ENCODE measurements at places on chromosomes 6 and 20. TPM values are rescaled to one million over a fixed set of nuclear protein-coding genes. Genes with fewer than 3 reads are reported as not detected.

- peaks cover 4% of the 10 kb centered on the region for H3K4me1 ChIP-seq
- H3K4me3 ChIP-seq: no peak overlapping the region
- no peak overlapping the region for H3K27ac ChIP-seq
- H3K27me3 ChIP-seq: no peaks in the 10 kb centered on the region
- H3K36me3 ChIP-seq: no peaks in the 10 kb centered on the region
These were observed 259.3 kb downstream of the TFAP2B start for GRCh38 chr6:51077821-51078518.

DNA sequence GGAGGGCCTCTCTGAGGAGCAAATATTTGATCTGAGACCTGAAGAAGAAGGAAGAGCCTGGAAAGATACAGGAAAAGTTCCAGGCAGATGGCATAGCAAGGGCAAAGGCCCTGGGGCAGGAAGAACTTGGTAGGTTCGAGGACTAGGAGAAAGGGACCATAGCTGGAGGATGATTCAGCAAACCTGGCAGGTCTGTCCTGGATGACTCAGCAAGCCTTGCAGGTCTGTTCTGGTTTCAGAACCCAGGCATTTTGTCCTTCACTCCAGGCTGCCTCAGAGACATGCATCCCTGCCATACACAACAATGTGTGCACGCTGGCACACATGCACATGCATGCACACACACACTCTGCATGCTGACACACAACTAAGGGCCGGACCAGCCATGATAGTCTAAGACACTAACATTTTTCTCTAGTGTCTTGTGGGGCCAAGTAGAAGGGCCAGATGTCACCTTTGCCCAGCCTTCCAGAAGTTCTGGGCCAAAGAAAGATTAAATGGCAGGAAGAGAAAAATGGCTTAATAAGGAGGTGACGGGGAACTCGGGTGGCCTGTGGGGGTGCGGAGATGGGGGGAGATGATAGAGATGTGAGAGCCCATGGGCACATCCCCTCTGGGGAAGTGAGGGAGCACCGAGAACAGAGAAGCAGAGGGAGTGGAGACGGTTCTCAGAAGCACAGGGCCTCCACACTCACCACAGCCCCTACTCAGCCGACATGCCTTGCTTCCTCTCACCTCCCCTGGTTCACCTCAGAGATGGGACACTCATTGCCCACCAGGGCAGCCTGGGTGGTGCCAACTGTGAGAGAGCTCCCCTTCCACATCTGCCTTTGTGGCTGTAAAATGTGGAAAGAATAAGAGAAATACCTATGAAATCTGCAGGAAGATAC lies 15.4 kb upstream of the TRIB3 start:
- no peak overlapping the region for H3K4me3 ChIP-seq
- no peak for DNase-seq
- no peaks in the 10 kb centered on the region for H3K36me3 ChIP-seq
- H3K27ac ChIP-seq: no peak overlapping the region

- H3K4me1 ChIP-seq: no peaks in the 10 kb centered on the region
- no peak overlapping the region for H3K4me3 ChIP-seq
- H3K27me3 ChIP-seq: no peaks in the 10 kb centered on the region
- H3K27ac ChIP-seq: no peak overlapping the region
These were observed 67.2 kb downstream of the RPP40 start for GRCh38 chr6:4936681-4937041.

DNA sequence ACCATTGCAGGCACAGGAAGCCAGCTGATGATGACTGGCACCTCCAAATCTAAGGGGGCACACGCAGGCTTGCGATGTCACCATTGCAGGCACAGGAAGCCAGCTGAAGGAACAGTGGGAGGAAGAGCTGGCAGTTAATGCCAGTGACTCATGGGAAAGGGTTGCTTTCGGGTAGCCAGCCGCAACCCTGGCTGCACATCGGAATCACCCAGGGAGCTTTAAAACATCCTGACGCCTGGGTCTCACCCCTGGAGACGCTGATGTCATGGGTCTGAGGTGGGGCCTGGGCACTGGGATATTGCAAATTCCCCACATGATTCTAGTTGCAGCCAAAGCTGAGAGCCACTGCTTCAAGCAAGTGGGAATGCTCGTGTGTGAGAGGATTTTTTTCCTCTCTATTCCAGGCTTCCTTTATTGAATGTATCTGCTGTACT lies 16.1 kb upstream of the CCN6 start:
- peaks cover 10% of the 10 kb centered on the region for H3K27me3 ChIP-seq
- no peak overlapping the region for H3K27ac ChIP-seq
- no peak for DNase-seq
- no peak overlapping the region for H3K4me3 ChIP-seq

DNA sequence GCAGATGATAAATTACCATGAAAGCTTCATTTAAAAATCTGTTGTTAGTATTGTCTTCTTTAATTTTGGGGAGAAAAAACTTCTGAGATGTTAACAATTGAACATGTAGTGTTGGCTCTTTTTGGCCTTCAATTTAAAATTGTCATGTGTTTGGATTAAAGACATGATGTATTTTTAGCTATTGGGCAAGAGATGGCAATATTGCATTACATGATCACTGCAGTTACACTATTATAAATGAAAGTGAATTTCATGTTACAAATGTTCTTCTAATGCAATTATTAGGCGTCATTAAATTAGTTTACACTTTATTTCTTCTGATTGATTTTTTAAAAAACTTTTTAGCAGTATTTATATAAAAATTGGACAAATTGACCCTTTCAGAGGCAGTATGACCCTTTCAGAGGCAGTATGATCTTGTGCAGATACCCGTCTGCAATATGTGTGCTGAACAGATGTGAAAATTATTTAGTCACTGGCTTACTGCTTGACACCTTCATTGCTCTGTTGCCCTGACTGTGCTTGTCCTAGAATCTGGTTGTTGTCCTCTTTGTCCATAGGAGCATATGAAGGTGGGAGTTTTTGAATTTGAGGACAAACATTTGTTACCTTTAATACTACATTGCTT lies 25.8 kb downstream of the CDKAL1 start:
- H3K27ac ChIP-seq: no peak overlapping the region
- H3K4me1 ChIP-seq: no peaks in the 10 kb centered on the region

GRCh38 chr6:31920811-31921210 lies 6.7 kb upstream of the C2 start:
- no peaks in the 10 kb centered on the region for H3K36me3 ChIP-seq
- no peak overlapping the region for H3K27ac ChIP-seq
- H3K4me1 ChIP-seq: no peaks in the 10 kb centered on the region
- H3K4me3 ChIP-seq: no peak overlapping the region

- H3K27ac ChIP-seq: peak overlapping the region; percentile 85
- H3K27me3 ChIP-seq: peaks cover 28% of the 10 kb centered on the region
- no peaks in the 10 kb centered on the region for H3K36me3 ChIP-seq
- DNase-seq: no peak
These were observed 3.1 kb downstream of the METTL24 start for GRCh38 chr6:110355022-110355421.

- no peak for DNase-seq
- H3K4me3 ChIP-seq: no peak overlapping the region
- H3K36me3 ChIP-seq: no peaks in the 10 kb centered on the region
- no peaks in the 10 kb centered on the region for H3K4me1 ChIP-seq
- H3K27me3 ChIP-seq: no peaks in the 10 kb centered on the region
These were observed 833.0 kb downstream of the KIF16B start for GRCh38 chr20:15740046-15740775.

- H3K36me3 ChIP-seq: no peaks in the 10 kb centered on the region
- no peaks in the 10 kb centered on the region for H3K27me3 ChIP-seq
- H3K4me1 ChIP-seq: no peaks in the 10 kb centered on the region
- no peak overlapping the region for H3K4me3 ChIP-seq
- no peak overlapping the region for H3K27ac ChIP-seq
These were observed 506.7 kb upstream of the MARCKS start for GRCh38 chr6:113350461-113350860.

DNA sequence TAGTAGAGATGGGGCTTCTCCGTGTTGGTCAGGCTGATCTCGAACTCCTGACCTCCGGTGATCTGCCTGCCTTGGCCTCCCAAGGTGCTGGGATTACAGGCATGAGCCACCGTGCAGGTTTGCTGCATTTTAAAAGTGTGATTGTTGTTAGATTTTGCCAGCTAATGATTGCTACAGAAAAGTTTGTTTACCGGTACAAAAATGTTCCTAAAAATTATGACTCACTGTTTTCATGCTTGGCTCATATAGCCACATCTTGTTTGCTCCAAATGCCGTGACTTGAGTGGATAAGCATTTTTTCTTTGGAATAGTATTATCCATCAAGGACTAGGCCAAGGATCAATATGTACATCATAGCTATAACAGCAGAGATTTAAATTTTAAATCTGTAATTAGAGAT lies 24.3 kb downstream of the LRRN4 start:
- H3K36me3 ChIP-seq: peaks cover 67% of the 10 kb centered on the region
- H3K4me1 ChIP-seq: peaks cover 3% of the 10 kb centered on the region
- H3K4me3 ChIP-seq: no peak overlapping the region
- DNase-seq: no peak
- H3K27me3 ChIP-seq: no peaks in the 10 kb centered on the region

DNA sequence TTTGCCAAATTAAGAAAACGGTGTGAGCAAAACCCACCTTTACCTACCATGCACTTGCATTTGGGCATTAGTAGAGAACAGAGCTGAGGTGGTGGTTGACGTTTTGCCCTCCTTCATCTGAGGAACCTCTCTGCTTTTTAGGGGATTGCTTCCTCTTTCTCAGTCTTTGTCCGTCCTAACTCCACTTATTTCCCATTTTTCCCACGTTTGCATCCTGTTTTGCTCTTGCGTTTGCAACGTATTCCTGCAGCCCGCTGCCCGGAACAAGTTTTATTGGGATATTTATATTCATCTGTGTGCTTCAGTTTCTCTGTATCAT lies 374 bp upstream of the SERINC1 start:
- peak overlapping the region; percentile 45 for H3K27ac ChIP-seq
- no peaks in the 10 kb centered on the region for H3K4me1 ChIP-seq
- no peaks in the 10 kb centered on the region for H3K27me3 ChIP-seq

- no peaks in the 10 kb centered on the region for H3K27me3 ChIP-seq
- H3K4me1 ChIP-seq: no peaks in the 10 kb centered on the region
- no peak overlapping the region for H3K27ac ChIP-seq
- no peak for DNase-seq
- no peaks in the 10 kb centered on the region for H3K36me3 ChIP-seq
- H3K4me3 ChIP-seq: no peak overlapping the region
These were observed 172.3 kb downstream of the EPM2A start for GRCh38 chr6:145562771-145563615.

- H3K27ac ChIP-seq: no peak overlapping the region
- no peak overlapping the region for H3K4me3 ChIP-seq
- H3K36me3 ChIP-seq: no peaks in the 10 kb centered on the region
These were observed 54.8 kb downstream of the ADAT2 start for GRCh38 chr6:143395699-143396098.

RNF146 gene
- total RNA-seq: 44.6 TPM

SLC22A7 gene
- total RNA-seq: not detected

TRIM15 gene
- total RNA-seq: not detected
